ENCODE measurements at places on chromosomes 4 and X.

GRCh38 chr4:66693694-66694093 is 851.6 kb downstream of the CENPC start:
- DNase-seq = no peak

DNA sequence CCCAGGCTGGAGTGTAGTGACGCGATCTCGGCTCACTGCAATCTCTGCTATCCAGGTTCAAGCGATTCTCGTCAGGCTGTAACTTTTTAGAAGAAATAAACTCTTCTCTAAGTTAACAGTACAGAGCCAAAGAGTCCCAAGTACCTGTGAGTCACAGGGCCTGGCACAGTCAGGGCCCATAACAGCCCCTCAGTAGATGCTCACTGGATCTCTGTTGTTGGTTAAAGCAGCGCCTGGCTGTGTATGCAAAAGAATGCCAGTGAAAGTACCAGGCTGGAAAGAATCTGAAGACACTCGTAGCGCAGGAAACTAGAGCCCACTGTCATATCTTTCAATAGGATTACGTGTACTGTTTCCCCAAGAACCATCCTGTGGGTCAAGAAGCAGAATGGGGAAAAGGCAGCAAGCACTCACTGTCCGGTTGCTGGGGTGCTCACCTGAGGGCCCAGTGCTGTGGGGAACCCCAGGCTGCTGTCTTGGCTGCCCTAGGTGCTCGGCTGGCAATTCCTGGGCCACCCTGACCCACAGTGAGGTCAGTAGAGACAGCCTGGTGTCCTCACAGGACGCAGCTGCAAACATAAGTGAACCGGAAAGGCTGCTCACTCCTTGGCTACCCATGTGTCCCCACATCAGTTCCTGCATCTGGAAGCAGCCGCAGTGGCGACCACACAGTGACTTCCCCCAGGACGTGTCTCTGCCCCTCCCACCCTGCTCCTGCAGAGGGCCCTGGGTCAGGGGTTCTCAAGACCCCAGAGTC is 3.1 kb upstream of the SLBP start:
- DNase-seq = no peak

DNA sequence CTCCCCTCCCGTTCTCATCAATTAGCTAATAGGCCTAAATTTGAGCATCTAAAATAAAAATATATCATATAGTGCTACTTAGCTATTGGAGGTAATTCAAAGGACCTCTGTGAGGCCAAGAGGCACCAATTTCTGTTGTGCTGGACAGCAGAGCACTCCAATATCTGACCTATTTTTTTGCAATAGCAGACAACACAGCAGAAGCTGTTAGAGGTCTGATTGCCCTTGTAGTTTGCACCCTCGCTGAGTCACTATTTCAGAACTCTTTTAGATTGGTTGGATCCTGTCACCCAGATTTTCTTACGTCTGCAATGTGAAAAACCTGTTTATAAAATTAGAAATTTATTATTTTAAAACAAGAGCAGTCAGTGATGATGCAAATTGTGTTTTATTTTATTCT is 184.1 kb downstream of the CEP135 start:
- no peak for DNase-seq

GRCh38 chr4:53800741-53801140 is 209.5 kb upstream of the LNX1 start:
- no peak for DNase-seq

DNA sequence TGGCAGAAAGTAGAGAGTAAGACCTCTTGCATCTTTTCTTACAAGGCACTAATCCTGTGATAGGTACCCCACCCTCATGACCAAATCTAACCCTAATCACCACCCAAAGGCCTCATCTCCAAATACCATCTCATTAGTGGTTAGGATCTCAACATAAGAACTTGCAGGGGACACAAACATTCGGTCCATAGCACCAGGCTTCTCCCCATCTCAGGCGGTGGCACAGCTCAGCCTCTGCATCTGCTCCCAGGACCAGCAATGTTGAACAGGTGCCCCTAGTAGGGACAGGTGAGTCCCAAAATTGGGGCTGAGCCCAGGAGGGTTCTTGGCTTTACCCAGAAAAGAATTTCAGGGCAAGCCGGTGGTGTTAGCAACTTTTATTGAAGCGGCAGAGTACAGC is 8.4 kb upstream of the MRFAP1 start:
- DNase-seq = no peak

GRCh38 chr4:10750714-10751113 is 66.1 kb upstream of the CLNK start:
- DNase-seq = no peak

GRCh38 chr4:32658019-32658418 is 1937.8 kb downstream of the PCDH7 start:
- no peak for DNase-seq

All from GM04503 (cell line).